ENCODE measurements at places on chromosomes 13 and 19.

GRCh38 chr19:38164526-38164925 is 59.5 kb downstream of the DPF1 start:
- DNase-seq, result no peak

DNA sequence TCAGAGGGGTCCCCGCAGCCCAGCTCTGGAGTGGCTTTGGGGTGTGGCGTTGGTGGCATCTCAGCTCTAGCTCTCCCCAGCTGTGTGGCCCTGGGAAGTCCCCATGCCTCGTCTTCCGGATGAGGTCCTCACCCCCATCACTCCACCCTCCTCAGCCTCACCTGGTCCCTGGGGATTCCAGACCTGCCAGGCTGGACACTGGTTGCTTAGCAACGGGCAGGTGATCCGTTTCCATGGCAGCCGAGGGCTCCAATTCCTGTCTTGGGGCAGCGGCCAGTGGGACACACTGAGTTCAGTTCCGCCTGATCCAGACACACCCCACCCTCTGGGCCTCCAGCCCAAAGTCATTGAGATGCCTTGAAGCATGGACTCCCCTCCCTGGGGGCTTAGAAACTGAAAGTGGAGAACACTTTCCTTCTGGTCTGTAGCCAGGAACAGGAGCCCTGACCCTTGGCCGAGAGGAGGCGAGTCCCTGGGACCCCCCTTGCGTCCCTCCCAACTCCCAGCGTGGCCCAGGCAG is 7.7 kb upstream of the MISP start:
- no peak for DNase-seq

GRCh38 chr13:30116379-30116778 is 191.0 kb downstream of the KATNAL1 start:
- no peak for DNase-seq

- no peak for DNase-seq
Observed at GRCh38 chr19:6491802-6492592, 10.1 kb downstream of the TUBB4A start.

DNA sequence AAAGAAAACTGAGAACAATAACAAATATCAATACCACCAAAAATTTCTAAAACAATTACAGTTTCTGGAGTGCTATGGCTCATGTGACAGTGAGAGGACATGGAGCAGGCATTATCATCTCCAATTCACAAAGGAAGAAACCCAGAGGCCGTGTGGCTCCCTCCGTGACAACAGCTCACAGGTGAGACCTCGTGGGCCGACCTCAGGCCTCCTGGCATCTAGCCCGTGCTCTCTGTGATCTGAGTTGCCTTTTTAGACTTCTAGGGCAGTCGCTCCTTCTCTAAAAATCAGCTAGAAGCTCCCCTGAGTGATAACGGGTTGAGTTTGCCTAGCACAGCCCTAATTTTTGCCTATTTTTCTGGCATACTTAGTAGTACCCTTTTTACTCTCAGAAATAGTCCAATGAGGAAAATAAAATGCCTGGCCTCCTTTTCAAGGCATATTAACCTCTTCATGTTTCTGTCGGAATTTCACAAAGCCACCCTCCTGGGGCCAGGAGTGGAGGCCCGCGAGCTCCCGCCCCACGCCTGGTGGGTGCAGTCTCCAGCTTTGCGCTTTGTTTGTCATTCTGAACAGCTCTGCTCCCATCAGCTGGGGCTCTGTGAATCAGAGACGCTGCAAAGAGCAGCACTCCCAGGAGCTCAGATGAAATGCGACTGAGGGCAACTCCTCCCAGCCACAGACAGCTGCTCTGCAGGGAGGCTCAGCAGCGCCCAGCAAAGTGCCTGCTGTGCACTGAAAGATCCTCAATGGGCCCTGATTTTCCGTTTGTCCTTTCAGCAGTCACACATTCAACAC is 292.5 kb downstream of the UQCRFS1 start:
- DNase-seq, result no peak

GRCh38 chr19:4641132-4641531 is 1.8 kb downstream of the TNFAIP8L1 start:
- no peak for DNase-seq

DNA sequence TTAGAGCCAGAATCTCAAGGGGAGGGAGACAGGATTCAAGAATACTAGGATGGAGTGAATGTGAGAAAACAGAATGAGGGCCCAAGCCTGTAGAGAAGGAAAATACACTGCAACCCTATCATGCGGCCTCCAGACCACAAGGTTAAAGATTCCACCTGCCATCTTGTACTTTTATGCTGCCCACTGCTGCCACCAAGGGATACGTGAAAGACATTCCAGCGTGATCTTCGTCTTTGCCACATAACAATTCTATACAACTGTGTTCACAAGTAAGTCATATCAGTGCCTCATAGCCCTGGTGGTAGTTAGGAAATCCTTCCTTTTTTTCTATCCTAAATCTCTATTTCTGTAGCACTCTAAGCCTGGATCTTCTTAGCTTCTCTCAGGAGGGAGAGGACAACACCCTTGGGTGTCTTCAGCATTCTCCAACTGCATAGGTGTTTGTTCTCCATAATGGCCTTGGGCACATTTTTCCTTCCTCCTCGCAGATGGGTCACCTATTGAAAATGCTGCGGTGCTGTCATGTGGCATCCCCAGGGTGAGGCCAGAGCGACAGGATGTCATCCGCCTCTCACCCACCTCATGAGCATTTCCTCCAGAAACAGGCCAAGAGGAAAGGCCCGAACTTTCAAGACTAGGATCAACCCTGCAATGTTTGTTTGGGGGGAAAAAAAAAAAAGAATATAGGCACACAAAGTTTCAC is 13.6 kb downstream of the TPT1 start:
- DNase-seq, result no peak

DNA sequence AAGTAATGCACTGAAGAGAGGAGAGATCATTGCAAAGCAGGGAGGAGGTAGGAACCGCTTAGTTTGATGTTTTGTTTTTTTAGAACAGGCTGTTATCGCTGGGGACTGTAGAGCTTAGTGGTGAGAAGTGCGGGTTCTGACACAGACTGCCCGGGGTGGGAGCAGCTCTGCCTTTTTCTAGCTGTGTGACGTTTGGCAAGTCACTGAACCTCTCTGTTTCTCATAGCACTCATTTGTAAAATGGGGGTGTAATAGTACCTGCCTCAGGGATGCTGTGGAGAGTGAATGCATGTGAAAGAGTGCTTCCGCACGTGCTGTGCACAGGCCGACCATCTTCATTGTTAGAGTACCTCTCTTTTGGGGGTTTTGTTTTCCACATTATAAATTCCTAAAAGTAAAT is 19.3 kb downstream of the PRAM1 start:
- no peak for DNase-seq

GRCh38 chr19:679418-680286 is 3.5 kb downstream of the FSTL3 start:
- DNase-seq, result no peak

DNA sequence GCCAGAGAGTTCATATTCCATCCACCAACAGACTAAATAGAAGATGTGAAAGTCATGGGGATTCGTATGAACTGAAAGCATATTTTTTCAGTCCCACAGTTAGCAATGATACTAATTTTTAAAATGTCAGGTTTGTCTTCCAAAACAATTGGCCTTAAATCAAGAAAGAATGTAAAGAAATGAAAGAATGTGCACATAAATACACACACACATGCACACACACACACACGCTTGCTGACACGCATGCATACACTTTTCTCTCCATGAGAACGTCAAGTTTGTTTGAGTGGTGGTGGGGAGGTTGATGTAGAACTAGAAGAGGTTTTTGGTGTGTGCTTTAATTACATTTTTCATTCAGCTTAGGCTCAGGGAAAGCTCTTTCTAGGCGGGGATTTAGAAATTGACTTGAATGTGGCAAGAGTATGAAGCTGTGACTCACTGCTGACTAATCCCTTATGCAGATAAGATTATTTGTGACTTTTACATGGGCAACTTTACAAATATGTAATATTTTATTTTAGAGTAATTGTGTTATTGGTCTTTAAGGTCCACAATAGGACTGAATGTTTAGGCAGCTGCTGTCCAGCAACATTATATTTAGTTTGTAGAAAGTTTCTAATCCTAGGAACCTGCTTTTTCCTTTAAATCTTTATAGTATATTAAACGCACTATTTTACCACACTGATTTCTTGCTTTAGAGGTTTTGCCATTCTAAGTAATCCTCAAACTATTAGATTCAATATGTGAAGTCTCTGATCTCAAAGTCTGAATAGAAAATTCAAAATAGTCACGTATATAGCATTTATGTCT is 18.8 kb downstream of the FLT1 start:
- DNase-seq, result no peak

GRCh38 chr13:49776871-49777270 is 15.6 kb downstream of the KPNA3 start:
- no peak for DNase-seq

All from NCI-H1092 (cell line).